Umbilical cord (tissue), 2 donors: ENCODE measurements at places on chromosomes 16 and 17. TPM values are rescaled to one million over a fixed set of nuclear protein-coding genes. Genes with fewer than 3 reads are reported as not detected.

DNA sequence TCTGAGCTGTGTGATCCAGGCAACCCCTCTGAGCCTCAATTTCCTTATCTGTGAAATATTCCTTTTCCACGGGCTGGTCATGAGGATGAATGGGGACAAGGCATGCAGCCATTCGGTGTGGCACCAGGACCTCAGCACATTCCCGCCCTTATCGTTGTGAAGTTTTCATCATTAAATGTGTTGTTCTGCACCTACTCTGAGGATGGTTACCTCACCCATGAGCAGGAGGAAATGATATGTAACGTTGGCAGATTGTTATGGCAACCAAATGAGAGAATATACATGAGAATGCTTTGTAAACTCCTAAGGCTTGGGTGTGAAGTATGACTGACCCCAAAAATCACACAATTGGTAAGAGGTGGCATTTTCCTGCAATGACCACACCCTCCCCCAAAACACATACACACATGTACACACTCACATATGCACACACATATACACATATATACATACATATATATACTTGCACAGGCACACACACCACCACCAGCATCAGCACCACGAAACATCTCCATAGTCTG lies 39.5 kb downstream of the SMARCE1 start:
- DNase-seq = no peak

DNA sequence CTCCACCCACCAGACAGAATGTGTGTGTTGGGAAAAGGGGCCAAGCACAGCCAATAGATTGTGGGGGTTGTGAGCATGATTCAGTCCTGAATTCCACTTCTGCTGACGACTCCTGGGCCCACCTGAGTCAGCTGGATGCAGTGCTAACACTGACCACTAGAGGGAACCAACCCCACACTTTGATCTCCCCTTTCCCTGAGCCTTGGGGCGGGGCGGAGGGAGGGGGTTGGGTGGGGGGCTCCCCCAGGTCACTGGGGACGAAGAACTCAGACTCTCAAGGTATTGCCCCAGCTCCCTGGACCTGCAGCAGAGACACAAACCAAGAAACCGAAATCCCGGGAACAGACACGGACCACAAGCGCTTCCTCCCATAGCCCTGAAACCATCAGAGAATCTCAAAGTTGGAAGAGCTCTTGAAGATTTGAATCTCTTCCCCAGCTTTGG lies 621 bp upstream of the CSHL1 start:
- DNase-seq = peak; percentile 9

GRCh38 chr17:82214012-82214628 lies 1.5 kb upstream of the CCDC57 start:
- no peak for DNase-seq

DNA sequence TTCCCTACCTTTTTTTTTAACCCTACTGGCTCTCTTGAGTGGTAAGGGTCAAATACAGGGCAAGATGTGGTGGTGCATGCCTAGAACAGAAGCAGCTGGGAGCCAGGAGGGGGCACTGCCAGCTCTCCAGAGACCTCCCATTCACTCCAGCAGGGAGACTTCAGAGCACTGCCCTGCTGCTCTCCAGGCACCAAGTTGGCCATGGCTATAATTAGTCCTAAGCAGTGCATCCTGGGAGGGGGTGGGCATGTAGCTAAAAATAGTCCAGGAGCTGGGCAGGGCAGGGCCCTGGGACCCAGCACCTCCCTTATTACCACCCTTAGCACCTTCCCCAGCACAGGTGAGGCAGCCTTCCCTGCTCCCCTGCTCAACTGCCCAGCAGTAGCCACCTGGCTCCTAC lies 3.5 kb downstream of the CORO6 start:
- DNase-seq = no peak

KRTAP16-1 gene
- total RNA-seq = not detected

- DNase-seq = no peak
Observed at GRCh38 chr16:710500-711075, 4.3 kb upstream of the METRN start.

GRCh38 chr17:17740615-17741348 lies 59.5 kb downstream of the RAI1 start:
- no peak for DNase-seq

GRCh38 chr16:48435906-48436305 lies 50.7 kb upstream of the SIAH1 start:
- DNase-seq = no peak

KRTAP3-2 gene
- total RNA-seq = 31.1 TPM

GRCh38 chr17:8913091-8913490 lies 45.6 kb upstream of the PIK3R6 start:
- DNase-seq = no peak

- DNase-seq = no peak
Observed at GRCh38 chr16:86494039-86494564, 16.2 kb upstream of the FOXF1 start.

- DNase-seq = peak; percentile 99
Observed at GRCh38 chr17:50604513-50604912, 30.2 kb upstream of the ABCC3 start.

- peak; percentile 56 for DNase-seq
Observed at GRCh38 chr17:42276609-42277341, 584 bp upstream of the STAT5B start.

TOX3 gene
- 3.9 TPM for total RNA-seq

GEMIN4 gene
- 9.4 TPM for total RNA-seq
